ENCODE measurements at places on chromosomes 1 and 21.
A peak's percentile ranks its signal among the peaks of the same experiment; 100 is the strongest.

GRCh38 chr1:43137445-43138052 is 34.5 kb downstream of the EBNA1BP2 start:
- peak; percentile 8 for DNase-seq

DNA sequence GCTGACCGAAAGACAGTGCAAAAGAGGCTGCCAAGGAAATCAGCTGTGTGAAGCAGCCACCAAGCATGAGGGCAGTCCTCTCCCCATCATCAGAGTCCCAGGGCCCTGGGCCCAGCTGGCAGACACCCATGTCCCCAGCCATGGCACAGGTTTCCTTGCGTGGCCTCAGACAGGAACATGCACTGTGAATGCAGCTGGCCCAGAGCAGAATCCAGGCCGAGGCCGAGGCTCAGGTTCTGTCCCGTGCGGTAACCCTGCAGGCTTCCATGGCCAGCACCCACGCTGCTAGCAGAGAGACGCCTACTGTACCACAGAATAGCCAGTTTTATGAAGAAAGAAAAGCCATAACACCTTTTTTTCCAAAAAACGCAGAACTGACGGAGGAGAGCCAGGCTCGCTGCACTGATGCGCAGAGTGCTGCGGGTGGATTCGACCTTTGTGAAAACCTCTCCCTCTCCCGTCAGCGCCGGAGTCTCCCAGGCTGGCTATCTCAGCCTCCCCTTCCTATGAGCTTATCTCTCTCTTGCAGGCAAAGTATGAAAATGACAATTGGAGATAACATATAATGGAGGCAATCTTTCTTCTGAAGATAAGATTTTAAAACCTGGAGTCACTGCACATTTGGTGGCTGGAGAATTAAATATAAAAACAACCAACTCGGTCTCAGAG is 106.6 kb downstream of the NPHP4 start:
- peak; percentile 76 for DNase-seq

- DNase-seq: peak; percentile 20
These were observed 363.6 kb upstream of the CAMK1G start for GRCh38 chr1:209219791-209220524.

- no peak for DNase-seq
These were observed 29.8 kb downstream of the SUSD4 start for GRCh38 chr1:223334156-223334555.

DNA sequence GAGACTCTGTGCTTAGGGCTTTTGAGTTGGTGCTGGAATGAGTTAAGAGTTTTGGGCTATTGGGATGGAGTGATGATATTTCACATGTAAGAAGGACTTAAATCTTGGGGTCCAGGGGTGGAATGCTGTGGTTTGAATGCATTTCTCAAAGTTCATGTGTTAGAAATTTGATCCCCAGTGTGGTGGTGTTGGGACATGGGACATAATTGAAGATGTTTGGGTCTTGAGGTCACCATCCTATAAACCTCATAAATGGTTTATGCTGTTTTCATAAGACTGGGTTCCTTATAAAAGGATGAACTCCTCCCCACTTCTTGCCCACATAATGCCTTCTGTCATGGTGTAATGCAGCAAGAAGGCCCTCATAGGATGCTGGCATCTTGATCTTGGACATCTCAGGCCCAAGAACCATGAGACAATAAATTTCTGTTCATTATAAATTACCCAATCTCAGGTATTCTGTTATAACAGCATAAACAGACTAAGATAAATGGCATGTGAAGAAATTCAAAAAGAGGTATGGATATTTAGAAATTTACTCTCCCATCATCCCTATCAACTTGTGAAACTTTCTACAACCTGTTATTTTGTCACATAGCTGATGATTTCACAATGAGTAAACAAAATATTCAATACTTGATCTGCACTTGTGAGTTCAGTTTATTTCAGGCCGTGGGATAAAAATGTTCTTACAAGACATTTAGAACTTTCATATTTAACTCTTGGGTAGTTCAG is 48.0 kb upstream of the NEK7 start:
- no peak for DNase-seq

GRCh38 chr21:46426313-46427046 is 32.2 kb upstream of the DIP2A start:
- no peak for DNase-seq

- DNase-seq: no peak
These were observed 154.0 kb downstream of the SLC30A10 start for GRCh38 chr1:219774386-219774785.

GRCh38 chr1:26986658-26987057 is 6.8 kb upstream of the TRNP1 start:
- DNase-seq: no peak

GRCh38 chr21:37230632-37231248 is 36.4 kb downstream of the VPS26C start:
- DNase-seq: no peak

DNA sequence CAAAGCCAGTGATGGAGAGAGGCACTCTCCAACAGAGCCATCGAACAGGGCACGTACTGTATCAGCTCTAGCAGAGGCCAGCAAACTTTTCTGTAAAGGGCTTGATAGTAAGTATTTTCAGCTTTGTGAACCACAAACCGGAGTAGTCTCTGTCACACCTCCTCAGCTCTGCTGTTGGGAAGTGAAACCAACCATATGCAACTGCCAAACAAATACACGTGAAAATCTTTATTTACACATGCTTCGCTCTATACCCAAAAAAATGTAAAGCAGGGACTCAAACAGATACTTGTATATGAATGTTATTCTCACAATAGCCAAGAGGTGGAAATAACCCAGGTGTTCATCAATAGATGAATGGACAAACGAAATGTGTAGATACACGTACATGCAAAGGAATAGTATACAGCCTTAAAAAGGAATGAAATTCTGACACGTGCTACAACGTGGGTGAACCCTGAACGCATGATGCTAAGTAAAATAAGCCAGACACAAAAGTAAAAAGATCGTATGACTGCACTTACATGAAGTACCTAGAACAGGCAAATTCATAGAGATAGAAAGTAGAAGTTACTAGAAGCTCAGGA is 39.0 kb downstream of the SETD4 start:
- no peak for DNase-seq

GRCh38 chr1:156705321-156705917 is at the start of gene CRABP2:
Gene CRABP2 (minus strand): TSS chr1:156705583. CDS start chr1:156705446, 137 bp downstream.
- DNase-seq: peak; percentile 52
